ENCODE measurements at places on chromosomes 11 and 22. TPM values are rescaled to one million over a fixed set of nuclear protein-coding genes. Genes with fewer than 3 reads are reported as not detected.

The OR4C45 gene
- total RNA-seq: not detected

The PPFIBP2 gene
- 11.7 TPM for total RNA-seq

The SLC7A4 gene
- 0.27 TPM for total RNA-seq

The TMEM45B gene
- not detected for total RNA-seq

Measured in H1 (cell line).